ENCODE measurements at places on chromosomes 5 and 9.

- DNase-seq, result no peak
Observed at GRCh38 chr5:169763376-169764017, 126.4 kb downstream of the DOCK2 start.

DNA sequence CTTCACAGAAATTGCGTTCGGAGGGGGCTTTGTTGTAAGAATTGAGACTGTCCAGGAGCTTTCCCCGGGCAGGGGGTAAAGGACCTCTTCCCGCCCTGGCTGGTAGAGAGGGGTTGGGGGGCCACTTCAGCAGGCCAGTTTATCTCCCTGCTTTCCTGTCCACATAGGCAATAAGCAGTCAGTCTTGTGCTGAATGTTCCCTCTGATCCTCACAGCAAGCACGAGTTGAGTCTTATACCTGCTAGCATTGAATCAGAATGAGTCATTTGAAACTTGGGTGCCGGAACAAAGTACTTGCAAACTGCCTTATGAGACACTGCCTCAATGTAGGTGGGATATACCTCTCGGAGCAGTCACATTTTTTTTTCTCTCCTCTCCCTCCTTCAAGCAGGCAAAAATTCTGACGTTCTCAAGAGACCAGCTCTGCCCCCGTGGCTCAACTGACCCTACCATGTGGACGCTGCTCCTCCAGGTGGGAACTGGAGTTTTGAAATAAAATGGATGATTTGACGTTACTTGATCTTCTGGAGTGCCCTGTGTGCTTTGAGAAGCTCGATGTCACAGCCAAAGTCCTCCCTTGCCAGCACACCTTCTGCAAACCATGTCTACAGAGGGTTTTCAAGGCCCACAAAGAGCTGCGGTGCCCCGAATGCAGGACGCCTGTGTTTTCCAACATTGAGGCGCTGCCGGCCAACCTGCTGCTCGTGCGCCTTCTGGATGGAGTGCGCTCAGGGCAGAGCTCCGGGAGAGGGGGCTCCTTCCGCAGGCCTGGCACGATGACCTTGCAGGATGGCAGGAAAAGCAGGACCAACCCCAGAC is 1.3 kb downstream of the SH3RF2 start:
- no peak for DNase-seq

GRCh38 chr5:67033880-67034651 is 162.5 kb downstream of the CD180 start:
- no peak for DNase-seq

GRCh38 chr5:1561402-1561929 is 37.7 kb upstream of the LPCAT1 start:
- no peak for DNase-seq

GRCh38 chr9:28770226-28770625 is 1196.9 kb upstream of the C9orf72 start:
- DNase-seq, result no peak

GRCh38 chr5:179371681-179372680 is 26.7 kb upstream of the ADAMTS2 start:
- DNase-seq, result no peak

DNA sequence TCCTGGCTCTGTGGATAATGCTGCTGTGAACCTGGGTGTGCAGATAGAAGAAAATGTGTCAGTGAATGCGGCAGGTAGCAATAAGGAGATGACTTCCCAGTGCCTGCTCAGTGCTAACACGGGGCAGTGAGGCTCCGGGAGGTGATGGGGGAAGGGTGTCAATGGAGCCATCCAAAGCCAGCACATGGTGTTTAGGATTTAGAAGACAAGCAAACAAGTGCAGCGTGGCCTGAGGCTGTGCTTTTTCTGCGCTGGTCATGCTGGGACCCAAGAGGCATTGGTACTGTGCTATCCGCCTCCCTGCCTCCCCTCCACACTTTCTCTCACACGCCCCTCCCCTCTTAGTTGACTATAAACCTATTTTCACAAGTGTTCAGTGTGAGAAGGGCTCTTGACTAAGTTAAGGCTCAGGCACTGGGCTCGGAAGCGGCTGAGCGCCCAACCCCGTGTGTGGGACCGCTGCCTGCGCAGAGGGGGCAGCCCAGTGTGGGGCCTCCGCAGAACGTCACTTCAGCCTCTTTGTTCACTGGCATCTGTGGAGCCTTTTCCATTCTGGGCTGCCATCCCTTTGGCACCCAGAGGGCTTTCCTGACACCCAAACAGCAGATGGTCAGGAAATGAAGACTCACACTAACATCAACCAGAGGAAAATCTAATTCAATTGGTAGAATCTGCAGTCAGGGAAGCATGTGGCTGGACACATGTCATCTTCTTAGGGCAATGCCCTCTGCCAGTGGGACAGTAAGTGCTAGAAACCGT is 21.8 kb upstream of the NINJ1 start:
- DNase-seq, result no peak

Measured in activated CD8-positive, alpha-beta memory T cell treated with anti-CD3 and anti-CD28 coated beads for 1 hour (primary cell).